A549 treated with dexamethasone at 1 μM for 4 hours (cell line): ENCODE measurements at places on chromosomes 1 and 21. TPM values are rescaled to one million over a fixed set of nuclear protein-coding genes. Genes with fewer than 3 reads are reported as not detected.

HRNR gene
- not detected in 5 replicates for total RNA-seq

ZNF697 gene
- total RNA-seq, result 1.4 to 2.0 TPM (median 1.8 TPM) in 5 replicates

CHIA gene
- total RNA-seq, result not detected in 5 replicates

PLCH2 gene
- total RNA-seq, result 0.10 to 0.40 TPM (median 0.33 TPM) in 5 replicates

GNAT2 gene
- total RNA-seq, result 0.08 to 0.38 TPM (median 0.15 TPM) in 5 replicates

SPATA46 gene
- total RNA-seq, result not detected in 5 replicates

SHISAL2A gene
- 0.38 to 1.1 TPM (median 0.59 TPM) in 5 replicates for total RNA-seq

PTPN7 gene
- total RNA-seq, result not detected in 5 replicates

PLA2G2F gene
- not detected in 5 replicates for total RNA-seq
